Kidney epithelial cell (primary cell): ENCODE measurements at places on chromosomes 2 and 18.

DNA sequence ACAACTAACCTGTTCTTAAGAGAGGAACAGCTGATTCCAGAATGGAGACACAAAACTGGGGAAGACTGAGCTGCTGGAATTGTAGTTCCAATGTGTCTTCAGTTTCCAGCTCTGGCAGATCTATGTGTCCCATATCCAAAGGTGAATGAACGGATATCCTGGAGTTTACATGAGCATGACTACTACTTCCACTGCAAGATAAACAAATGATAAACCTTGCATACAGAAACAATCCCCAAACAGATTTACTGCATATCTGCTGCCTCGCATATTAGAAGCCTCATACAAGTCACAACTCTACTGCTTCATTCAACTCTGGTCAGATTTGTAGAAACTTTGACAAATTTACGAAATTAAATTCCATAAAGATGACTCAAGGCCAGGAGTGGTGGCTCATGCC is 15.0 kb downstream of the RTTN start:
- DNase-seq = no peak

- no peak for DNase-seq
Measured at GRCh38 chr2:238155761-238156694, 2.7 kb upstream of the ERFE start.

DNA sequence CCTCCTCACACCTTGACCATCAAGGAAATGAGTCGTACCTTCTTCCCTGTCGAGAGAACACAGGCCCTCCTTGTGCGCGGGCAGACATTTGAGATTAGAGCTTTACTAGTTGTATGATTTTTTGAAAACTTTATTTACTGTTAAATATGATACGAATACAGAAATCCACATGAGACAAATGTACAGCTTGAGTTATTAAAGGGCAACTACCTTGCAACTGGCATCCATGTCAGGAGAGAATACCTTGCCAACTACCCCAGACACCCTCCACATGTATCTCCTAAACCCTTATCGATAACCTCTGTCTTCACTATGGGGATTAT is 28.3 kb downstream of the KLHL23 start:
- no peak for DNase-seq

DNA sequence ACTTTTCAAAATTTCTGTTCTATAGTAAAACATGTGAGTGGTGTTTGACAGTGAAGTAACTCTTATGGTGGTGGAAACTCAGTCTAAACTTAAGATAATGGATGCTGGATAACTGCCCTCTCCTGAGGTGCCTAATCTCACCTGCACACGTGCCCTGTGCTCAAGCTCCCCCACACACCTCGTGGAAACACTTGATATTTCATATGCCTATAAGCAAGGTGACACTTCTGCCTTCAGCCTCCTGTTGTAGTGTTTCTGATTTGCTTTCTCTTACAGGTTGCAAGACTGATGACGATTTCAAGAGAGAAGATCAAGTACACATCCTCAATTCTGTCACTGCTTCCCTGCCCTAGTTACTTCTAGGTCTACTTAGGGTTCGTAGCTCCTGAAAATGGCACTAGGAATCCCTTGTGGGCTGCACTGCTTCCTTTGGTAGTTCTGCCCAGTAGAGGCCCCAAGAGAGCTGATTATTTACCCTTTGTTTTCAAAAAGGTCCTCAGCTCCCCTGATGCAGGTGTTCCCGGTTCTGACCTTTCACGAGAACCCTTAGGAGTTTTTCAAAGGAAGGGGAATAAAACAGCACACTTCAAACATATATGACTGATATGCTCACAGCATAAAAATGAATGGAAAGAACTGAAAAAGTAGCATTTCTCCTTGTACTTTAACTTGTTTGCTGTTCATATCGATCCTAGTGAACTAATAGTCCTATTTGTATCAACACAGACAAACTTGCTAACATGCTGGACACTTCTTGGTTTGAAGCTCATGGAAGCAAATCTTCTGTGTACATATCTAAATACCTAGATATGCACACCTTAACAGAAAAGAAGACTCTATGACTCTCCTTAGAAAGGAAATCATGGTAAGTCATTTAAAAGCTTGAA is 6.7 kb downstream of the CAVIN2 start:
- no peak for DNase-seq

DNA sequence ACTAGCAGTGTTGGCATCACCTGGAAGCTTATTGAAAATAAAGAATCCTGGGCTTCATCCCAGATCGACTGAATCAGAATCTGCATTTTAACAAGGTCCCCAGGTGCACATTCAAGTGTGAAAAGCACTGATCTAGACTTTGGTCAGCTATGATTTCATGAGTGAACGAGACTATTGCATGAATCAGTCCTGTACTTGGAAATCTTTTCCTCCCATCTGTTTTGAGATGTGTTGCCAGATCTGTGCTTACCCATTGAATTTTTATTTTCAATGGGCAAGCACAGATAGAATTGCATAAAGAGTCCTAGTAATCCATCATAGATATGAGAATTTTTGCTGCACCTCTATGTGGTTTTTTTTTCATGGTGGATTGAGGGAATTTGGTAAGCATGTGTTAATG is 64.0 kb downstream of the PMS1 start:
- DNase-seq = no peak

DNA sequence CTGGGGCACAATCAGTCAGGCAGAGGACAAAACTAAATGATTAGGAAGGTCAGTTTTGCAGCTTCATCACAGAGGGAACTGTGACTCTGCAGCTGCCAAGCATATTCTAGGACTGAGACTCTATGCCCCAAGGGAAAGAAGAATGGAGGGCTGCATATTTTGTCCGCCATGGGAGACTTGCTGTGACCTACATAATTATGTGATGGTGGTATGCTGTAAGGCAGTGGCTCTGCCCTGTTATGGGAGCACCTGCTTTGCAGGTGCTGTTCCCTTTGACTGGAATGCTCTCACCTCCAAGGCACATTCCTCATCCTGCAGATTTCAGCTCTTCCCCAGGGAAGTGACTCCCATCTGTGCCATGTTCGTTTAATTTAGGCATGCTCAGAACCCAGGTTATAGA is 261.9 kb upstream of the EPHA4 start:
- DNase-seq = no peak

- DNase-seq = no peak
Measured at GRCh38 chr2:128309280-128310093, 9.2 kb downstream of the HS6ST1 start.

DNA sequence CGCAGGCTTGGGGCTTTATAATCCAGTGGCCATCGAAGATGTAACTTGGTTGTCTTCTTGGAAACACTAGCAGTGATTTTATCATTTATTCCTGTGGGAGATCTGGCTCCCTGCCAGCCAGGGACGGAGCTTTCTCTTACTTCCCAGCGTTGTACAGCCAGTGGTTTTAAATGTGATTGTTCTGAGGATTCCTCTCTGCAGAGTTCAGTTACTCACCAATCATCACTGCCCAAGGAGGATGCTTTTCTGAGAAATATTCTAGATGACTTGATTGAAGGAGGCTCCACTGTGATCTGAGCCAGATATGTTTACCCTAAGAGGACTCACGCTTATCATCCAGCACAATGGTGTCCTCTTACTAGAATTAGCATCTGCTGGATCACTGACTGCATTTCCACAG is 744.3 kb downstream of the RNF144A start:
- no peak for DNase-seq

DNA sequence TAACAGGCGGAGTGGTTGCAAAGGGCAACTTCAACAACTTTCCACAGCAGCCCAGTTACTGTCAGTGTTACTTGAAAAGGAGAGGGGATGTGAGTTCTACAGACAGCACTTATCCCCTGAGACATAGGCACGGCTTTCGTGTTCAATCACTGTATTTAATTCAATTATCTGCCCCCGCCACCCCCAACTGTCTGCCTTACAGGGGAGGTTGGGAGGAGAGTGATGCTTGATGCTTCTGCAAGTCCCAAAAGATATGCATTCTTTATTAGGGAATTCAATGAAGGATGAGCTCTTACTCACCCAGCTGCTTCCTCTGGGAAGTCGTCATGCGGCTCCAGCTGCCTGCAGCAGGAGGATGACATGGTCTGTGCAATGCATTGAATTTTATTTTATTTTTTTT is 639.9 kb downstream of the DCC start:
- DNase-seq = no peak

DNA sequence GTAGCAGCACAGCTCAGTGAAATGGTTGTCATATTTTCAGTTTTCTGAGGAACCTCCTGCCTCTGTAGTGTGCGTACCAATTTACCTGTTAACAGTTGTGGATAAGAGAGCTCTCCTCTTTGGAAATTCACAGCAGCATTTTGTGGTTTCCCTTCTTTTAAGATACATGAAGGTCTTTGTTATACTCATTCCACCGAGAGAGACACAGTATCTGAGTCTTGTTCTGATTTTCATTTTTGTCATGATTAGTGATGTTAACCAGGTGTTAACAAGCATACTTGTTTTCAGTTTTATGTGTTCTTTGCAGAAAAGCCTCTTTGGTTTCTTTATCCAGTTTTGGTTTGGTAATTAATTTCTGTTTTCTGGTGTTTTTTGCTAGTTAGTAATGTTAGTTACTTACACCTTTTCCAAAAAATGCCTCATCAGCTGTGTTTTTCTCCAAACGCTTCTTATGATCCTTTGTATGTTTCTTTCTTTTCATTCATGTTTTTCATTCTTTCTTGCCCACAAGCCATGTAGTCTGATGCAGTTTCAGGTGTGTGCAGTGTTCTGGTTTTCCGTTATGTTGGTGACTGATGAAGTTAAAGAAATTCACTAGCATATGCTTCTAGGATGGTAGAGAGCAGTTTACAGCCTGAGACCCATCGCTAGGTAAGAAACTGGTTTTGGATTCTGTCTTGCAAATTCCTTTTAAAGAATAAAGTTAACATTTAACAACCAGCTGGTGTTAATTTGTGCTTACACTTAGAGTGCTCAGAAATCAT is 30.1 kb downstream of the CCDC74A start:
- no peak for DNase-seq

DNA sequence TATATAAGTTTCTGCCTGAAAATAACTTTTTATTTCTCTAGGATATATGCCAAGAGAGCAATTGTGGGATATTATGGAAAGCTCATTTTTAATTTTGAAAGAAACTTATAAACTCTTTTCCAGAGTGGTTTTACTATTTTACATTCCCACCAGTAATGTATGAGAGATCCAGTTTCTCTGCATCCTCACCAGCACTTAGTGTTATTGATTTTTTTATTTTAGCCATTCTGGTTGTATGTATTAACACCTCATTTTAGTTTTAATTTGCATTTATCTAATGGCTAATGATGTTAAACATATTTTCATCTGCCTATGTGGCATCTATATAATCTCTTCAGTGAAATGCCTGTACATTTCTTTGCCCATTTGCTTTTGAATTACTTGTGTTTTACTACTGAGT is 597.7 kb upstream of the RAB6C start:
- no peak for DNase-seq

DNA sequence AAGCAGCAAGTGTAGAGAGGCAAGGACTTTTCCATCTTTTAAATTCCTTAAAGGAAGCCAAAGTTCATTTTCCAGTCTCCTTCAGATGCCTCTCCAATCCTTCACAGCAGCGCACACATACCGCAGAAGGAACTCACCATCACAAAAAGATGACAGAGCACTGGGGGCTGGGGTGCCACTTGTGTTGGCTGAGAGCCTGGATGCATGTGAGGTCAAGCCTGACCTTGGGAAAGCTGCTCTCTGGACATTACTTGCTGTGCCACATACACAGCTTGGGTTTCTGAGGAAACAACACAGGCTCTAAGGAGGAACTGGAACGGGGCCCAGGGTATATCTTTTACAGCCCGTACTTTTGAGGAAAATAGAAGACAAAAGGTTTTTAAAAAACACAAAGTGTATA is 364.3 kb upstream of the MEX3C start:
- DNase-seq = peak; percentile 1

- no peak for DNase-seq
Measured at GRCh38 chr2:124025891-124026434, 876 bp downstream of the CNTNAP5 start.

GRCh38 chr2:161123531-161124030 is 36.6 kb upstream of the TANK start:
- DNase-seq = no peak

- DNase-seq = no peak
Measured at GRCh38 chr18:8406868-8407250, 202.4 kb upstream of the RAB12 start.

DNA sequence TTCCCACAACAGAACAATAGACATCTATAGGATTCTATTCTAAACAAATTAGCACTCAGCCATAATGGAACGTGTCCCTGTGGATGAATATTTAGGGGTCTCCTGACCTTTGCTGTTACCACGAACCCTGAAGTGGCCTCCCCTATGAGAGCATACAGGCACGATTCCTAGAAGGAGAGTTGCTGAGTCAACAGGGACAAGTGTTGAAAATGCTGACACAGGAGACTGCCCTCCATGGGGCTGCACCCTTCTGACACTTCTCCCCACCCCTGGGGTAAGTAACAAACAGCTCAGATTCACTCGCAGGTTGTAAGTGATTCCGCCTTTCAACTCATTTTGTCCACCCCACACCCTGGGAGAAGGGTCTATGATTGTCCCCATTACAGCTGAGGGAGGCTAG is 14.1 kb upstream of the STK25 start:
- DNase-seq = no peak

- no peak for DNase-seq
Measured at GRCh38 chr2:220552790-220553535, 925.5 kb downstream of the SLC4A3 start.

DNA sequence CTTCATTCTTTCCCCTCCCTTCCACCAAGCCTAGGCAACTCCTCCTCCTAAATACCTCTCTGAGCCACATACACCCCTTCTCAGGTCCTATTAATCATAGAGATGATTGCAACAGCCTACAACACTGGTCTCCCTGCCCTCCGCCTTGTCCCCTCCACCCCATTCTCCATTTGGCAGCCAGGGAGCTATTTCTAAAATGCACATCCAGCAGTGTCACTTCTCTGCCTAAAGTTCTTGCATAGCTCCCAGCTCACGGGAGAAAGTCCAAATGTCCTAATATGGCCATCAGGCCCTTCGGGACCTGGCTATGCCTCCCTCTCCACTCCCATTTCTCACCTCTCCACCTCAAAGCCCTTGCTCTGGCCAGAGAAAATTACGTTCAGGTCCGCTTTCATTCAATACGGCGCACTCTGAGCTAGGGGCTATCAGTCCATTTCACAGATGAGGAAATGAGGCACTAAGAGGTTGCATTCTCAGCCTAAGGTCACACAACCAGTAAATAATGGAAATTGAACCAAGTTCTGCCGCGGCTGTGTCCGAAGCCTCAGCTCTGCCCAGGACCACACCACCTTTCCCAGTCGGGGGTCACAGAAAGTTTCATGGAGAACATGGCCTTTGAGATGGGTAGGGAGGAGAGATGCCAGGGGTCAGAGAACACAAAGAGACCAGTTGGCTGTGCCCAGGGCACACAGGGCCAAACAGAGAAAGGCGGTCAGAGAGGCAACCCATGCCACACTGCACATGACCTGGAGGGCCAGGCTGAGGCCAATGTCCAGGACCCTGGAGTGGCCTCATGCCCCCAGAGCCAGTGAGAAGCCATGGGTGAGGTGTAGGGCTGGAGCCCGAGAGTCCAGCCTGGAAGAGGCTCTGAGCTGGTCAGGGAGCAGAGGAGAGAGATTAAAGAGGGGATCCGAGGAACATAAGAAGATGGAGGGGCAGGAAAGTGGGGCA is 72.8 kb downstream of the TNS1 start:
- DNase-seq = no peak
